ENCODE measurements at places on chromosomes 4 and X. TPM values are rescaled to one million over a fixed set of nuclear protein-coding genes. Genes with fewer than 3 reads are reported as not detected.

Gene SSX2B
- not detected for total RNA-seq

Gene DOCK11
- total RNA-seq: 0.20 TPM

Gene PKD2
- total RNA-seq: 14.9 TPM

Gene CXCL1
- total RNA-seq: 36.3 TPM

Gene CPE
- 1.4 TPM for total RNA-seq

Gene RRH
- not detected for total RNA-seq

Gene PDE5A
- total RNA-seq: 3.3 TPM
